ENCODE measurements at places on chromosomes 2 and 18.

GRCh38 chr2:121356058-121356640, 71.1 kb upstream of the TFCP2L1 start:
- DNase-seq, result peak; percentile 24

- DNase-seq, result no peak
Observed at GRCh38 chr2:127423478-127423843, 5.2 kb downstream of the PROC start.

DNA sequence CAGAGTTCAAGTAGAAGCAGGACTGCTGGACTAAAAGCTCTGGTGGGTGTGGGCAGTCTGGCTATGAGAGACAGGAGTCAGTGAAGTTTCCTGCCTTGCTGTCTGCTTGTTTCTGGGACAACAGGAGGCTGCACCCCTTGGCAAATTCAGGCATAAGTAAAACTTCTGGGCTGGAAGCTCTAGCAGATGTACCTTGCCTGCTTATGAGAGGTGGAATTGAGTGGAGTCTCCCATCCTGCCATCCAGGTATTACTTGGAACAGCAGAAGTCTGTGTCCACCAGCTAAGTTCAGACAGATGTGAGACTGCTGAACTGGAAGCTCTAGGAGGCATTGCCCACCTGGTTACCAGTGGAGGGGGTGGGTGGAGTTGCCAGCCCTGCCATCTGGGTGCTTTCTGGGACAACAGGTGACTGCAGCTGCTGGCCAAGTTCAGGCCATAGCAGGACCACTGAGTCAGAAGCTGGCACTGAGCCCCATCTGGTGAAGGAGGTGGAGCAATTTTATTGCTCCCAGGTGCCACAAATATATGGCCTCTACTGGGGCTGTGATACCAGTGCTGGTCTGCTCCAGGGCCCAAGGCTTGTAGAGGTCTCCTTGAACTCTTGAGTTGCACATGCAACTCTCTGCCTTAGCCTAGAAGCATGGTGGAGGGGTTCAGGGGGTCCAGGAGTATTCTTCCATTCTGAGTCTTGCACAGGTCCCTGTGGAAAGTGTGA, 199.4 kb upstream of the FN1 start:
- no peak for DNase-seq

DNA sequence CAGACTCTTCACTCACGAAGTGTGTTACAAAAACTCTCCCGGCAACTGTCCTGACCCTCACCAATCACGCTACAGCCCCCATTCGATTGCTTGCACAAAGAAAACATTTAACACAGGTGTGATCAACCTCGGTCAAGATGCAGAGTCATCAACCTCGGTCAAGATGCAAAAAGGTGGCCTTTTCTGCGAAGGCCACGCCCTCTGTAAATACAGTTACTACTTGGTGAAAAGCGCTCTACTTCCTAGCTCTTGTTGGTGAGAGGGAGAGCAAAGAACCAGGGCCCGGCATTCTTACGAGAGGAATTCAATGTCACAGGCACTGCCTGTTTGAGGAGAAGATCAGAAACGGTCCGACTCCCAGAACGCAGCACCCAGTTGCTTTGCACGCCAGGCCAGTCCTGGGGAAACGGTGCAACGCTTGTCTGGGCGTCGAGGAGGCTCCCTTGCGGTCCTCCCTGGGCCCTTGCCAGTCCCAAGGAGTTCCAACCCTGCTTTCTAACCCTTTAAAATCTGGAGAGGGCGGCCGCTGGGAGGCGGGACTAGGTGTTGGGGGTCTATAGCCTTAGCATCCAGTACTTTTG, 1.9 kb downstream of the PIEZO2 start:
- no peak for DNase-seq

- no peak for DNase-seq
Observed at GRCh38 chr2:20129331-20130159, 78.1 kb upstream of the LAPTM4A start.

- DNase-seq, result peak; percentile 39
Observed at GRCh38 chr2:157838442-157839161, 37.5 kb downstream of the ACVR1 start.

GRCh38 chr2:3420076-3420768, 40.7 kb downstream of the TRAPPC12 start:
- DNase-seq, result no peak

GRCh38 chr2:38966006-38966405, 76.3 kb downstream of the ARHGEF33 start:
- DNase-seq, result no peak

- DNase-seq, result no peak
Observed at GRCh38 chr2:105248316-105249070, 7.0 kb downstream of the GPR45 start.

DNA sequence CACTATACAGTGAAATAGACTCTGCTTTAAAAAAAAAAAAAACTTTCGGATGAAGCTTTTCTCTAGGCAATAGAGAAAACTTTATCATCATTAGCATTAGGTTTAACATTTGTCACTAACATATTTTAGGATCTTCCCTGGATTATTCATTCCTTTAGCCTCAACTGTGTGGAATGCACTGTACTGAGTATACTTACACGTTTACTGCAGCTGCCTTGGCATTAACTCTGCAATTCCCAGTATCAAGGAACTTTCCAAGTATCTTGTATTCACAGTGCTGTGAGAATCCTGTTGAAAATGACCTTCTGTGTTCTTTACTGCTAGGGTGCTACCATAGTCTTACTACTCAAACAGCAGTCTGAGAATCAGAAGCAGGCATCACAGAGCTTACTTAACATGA, 328.2 kb upstream of the COL3A1 start:
- DNase-seq, result no peak

DNA sequence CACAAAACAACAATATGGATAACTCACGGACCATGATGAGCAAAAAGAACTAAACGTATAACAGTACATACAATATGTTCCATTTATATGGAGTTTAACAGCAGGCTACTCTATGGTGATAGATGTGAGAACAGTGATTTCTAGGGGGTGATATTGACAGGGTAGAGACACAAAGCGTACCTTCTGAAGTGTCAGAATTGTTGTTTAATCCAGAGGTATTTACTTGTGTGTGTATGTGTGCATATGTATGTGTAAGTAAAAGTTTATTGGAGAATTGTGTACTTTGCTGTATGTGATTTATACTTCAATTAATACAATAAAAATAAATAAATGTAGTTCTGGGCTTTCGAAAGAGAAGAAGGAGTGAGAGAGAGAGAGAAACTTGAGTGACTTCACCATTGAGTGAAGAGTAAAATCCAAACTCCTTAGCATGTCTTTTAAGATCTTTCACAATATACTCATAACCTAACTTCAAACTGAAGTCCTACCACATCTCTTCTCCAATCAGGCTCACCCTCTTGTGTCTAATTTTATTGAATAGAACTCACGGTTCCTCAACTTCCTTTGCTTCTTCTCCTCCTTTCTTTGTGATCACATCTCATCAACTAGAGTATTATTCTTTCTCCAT, 126.0 kb upstream of the KLF7 start:
- no peak for DNase-seq

DNA sequence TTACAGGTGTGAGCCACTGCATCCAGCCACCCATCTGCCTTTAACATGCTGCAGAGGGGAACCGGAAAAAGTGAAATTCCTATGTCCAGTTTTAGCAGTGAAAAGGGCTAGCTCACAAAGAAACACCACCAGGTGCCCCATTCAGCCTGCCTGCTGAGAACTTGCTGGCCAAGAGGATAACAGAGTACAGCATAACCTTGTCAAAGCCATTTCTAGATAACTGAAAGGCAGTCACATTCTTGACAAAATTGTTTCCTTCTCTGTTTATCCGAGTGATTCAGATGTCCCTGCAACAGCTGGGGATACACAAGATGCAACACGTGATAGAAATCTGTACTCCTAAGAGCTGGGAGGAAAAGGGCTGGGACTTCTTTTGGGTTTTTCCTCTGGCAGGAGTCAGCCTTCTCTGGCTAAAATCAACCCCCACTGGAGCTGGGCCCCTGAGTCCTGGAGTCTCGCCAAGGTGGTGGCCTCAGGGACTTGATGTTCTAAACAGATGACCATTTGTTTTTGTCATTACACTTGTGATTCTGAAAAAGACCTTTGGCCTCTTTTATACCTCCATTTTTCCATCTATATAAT, 505.4 kb downstream of the BCL11A start:
- DNase-seq, result no peak

- DNase-seq, result no peak
Observed at GRCh38 chr2:64283006-64283570, 138.9 kb upstream of the PELI1 start.

- DNase-seq, result no peak
Observed at GRCh38 chr2:157488877-157489276, 45.0 kb upstream of the CYTIP start.

GRCh38 chr2:20326163-20326780, 24.4 kb downstream of the PUM2 start:
- DNase-seq, result peak; percentile 63

- DNase-seq, result no peak
Observed at GRCh38 chr2:162968306-162968705, 129.7 kb upstream of the KCNH7 start.

DNA sequence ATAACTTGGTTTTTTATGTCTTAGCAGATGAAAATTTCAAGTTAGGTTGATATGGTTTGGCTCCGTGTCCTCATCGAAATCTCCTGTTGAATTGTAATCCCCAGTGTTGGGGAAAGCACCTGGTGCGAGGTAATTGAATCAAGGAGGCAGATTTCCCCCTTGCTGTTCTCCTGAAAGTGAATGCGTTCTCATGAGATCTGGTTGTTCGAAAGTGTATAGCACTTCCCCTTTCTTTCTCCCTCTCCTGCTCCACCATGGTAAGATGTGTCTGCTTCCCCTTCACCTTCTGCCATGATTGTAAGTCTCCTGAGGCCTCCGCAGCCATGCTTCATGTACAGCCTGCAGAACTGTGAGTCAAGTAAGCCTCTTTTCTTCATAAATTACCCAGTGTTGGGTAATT, 242.1 kb upstream of the TNP1 start:
- no peak for DNase-seq

- DNase-seq, result no peak
Observed at GRCh38 chr2:111616651-111617218, 267.3 kb downstream of the ANAPC1 start.

DNA sequence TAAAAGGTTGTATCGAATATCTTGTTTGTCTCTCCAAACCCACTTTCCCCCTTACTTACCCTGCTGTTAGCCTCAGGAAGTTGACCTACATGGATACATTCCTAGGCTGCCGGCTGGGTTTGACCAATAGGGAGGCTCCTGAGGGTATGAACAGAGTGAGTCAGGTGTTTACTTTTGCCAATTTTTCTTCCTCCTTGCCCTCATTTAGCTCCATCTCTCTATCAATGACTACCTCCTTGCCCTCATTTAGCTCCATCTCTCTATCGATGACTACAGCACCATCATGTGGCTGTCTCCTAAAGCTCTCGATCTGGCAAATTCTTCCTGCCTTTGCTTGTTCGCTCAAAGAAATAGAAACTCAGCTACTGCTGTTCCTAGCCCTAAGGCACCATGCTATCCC, 571.9 kb upstream of the CRIM1 start:
- no peak for DNase-seq

DNA sequence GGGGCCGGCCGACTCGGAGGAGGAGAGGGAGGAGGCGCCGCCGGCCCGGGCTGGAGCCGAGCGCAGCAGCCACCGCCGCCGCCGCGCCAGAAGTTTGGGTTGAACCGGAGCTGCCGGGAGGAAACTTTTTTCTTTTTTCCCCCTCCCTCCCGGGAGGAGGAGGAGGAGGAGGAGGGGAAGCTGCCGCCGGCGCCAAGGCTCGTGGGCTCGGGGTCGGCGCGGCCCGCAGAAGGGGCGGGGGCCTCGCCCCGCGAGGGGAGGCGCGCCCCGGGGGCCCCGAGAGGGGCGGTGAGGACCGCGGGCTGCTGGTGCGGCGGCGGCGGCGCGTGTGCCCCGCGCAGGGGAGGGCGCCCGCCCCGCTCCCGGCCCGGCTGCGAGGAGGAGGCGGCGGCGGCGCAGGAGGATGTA, 316 bp downstream of the CRIM1 start:
- DNase-seq, result no peak

DNA sequence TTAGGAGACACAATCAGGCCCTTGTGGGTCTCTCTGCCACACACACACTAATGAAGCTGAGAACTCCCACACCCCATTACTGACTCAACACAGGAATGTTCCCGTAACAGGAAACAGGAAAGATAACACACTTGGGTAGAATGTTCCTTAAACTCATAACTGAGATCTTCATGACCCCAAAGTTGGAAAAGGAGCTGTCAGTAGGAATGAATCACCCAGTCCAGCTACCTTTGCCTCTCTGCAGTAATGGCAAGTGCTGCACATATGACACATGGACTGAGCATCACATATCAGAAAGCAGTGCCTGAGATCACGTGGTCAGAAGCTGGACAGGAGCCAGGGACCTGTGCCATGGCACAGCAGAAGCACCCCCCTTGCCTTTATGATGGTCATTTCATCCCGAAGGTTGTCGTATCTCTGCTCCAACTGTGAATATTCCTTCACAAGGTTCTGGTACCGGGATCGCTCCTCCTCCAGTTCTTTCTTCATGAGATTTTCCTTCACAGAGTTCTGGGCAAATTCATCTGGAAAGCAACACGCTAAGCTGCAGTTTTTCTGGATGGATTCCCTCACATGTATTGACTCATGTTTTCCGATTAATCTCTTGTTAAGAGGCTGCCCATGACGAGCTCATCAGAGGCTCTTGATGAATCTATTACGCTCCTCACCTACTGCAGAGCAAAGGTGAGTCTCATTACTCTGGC, 65.4 kb upstream of the ACAA2 start:
- no peak for DNase-seq

DNA sequence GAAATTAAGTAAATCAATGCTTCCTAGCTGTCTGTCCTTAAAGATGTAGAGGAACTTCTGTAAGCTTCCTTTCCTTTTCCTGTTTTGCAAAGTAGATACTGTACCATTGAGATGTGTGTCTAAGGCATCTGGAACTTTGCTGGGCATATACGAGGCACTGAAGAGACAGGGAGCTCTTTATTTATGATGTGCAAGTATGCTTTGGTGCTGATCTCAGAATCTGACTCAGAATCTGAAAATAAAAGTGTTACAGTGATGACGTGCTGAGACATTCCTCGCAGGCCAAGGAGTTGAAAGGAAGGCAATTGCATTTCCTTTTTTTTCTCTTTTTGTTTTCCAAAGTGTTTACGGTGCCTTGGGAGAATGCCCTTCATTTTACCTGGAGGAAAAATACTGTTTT, 230.9 kb upstream of the RGPD4 start:
- DNase-seq, result no peak

- no peak for DNase-seq
Observed at GRCh38 chr2:157170299-157170698, 87.2 kb upstream of the GALNT5 start.
